ENCODE measurements at places on chromosomes 12 and 14.

DNA sequence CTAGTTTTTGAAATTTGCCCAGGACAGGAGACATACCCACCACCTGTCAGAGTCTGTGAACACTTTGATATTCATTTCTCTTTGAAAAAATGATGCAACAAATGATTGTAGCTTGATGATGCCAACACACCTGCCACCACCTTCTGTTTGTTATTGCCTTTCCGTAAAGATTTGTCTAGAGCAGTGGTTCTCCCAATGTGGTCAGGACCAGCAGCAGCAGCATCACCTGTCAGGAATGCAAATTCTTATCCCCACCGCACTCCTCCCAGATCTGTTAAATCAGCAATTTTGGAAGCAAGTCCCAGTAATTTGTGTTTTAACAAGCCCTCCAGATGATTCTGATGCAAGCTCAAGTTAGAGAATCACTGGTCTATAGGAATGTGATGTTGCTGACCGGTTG lies 9.9 kb downstream of the CCDC175 start:
- DNase-seq = no peak

GRCh38 chr12:79681008-79681590 lies 9.7 kb downstream of the PAWR start:
- no peak for DNase-seq

- peak; percentile 95 for DNase-seq
These were observed 1.7 kb upstream of the TMEM119 start for GRCh38 chr12:108599541-108599940.

GRCh38 chr12:3554371-3555115 lies 63.5 kb downstream of the PRMT8 start:
- no peak for DNase-seq

DNA sequence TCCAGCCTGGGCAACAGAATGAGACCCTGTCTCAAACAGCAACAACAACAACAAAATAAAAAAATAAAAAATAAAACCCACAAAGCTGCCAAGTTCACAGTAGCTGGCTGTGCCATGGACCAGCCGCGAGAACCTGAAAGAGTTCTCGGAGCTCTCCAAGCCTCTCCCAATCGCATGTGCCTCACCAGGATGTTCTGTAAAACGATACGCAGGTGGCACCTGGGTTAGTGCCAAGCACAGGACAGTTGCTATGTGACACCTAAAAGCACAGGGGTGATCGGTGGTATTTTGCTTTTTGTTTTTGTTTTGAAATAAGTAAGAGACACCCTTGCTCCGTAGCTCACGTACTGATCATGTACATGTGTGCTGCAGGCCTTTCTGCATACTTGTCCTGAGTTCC lies 52.4 kb downstream of the RFLNA start:
- no peak for DNase-seq

- no peak for DNase-seq
These were observed 6.4 kb upstream of the CFAP251 start for GRCh38 chr12:121911824-121912585.
